Sigmoid colon (tissue), 7 donors: ENCODE measurements at places on chromosomes 3 and 15. TPM values are rescaled to one million over a fixed set of nuclear protein-coding genes. Genes with fewer than 3 reads are reported as not detected.
A peak's percentile ranks its signal among the peaks of the same experiment; 100 is the strongest.

FBXO40 gene
- total RNA-seq = not detected

FNDC3B gene
- 73.6 TPM for total RNA-seq

CACNA2D3 gene
- 10.2 TPM for total RNA-seq

RLBP1 gene
- 1.8 TPM for total RNA-seq

GPR15 gene
- 0.66 TPM for total RNA-seq

CHRNB4 gene
- 1.4 TPM for total RNA-seq

SLC9C1 gene
- total RNA-seq = 0.41 TPM

CFAP91 gene
- total RNA-seq = 1.4 TPM

FRG2C gene
- not detected for total RNA-seq

ABHD5 gene
- total RNA-seq = 11.1 TPM

ZNF35 gene
- total RNA-seq = 14.8 TPM

TM4SF1 gene
- total RNA-seq = 35.6 TPM

ARGFX gene
- total RNA-seq = not detected

DNA sequence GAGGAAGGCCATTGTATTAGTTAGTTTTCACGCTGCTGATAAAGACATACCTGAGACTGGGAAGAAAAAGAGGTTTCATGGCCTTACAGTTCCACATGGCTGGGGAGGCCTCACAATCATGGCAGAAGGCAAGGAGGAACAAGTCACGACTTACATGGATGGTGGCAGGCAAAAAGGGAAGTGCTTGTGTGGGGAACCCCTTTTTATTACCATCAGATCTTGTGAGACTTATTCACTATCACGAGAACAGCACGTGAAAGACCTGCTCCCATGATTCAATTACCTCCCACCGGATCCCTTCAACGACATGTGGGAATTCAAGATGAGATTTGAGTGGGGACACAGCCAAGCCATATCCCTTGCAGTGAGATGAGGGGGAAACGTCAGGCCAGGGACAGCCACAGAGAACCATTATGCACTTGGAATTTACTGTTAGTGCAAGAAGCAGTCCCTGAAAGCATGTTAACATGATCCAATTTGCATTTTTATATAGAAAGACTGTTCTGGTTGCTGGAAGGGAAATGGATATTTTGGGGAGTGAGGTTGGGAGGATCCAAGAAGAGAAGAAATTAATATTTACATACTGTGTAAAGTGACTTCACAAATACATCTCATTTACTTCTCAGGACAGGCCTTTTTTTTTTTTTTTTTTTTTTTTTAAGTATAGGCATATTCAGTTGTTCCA lies 87.1 kb downstream of the ARNT2 start:
- no peaks in the 10 kb centered on the region for H3K4me1 ChIP-seq
- H3K27me3 ChIP-seq = no peaks in the 10 kb centered on the region
- H3K4me3 ChIP-seq = no peak overlapping the region
- no peak overlapping the region for H3K27ac ChIP-seq

GRCh38 chr3:32109256-32109655 lies 2.8 kb downstream of the GPD1L start:
- DNase-seq = peak; percentile 98
- H3K36me3 ChIP-seq = no peaks in the 10 kb centered on the region
- H3K27me3 ChIP-seq = no peaks in the 10 kb centered on the region
- H3K4me3 ChIP-seq = no peak overlapping the region
- peak overlapping the region; percentile 80 for H3K27ac ChIP-seq

DNA sequence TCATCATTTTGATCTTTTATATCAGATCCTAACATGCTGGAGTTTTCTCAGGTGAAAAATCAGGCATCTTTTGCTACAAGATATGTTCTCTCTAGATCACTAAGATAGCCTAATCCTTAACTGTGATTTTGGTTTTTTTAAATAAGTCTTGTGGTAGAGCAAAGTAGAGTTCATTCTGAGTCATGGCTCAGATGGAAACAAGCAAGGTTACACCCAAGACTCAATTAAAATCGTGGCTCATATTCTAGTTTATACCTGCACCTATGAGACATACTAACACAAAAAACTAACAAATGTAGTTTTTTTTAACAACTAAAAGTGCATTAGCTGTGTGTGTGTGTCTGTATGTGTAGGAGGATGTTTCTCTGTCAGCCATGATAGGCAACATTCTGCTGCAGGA lies 428.2 kb downstream of the NLGN1 start:
- H3K4me1 ChIP-seq = no peaks in the 10 kb centered on the region
- H3K36me3 ChIP-seq = no peaks in the 10 kb centered on the region
- no peaks in the 10 kb centered on the region for H3K27me3 ChIP-seq
- no peak overlapping the region for H3K4me3 ChIP-seq
- no peak overlapping the region for H3K27ac ChIP-seq

DNA sequence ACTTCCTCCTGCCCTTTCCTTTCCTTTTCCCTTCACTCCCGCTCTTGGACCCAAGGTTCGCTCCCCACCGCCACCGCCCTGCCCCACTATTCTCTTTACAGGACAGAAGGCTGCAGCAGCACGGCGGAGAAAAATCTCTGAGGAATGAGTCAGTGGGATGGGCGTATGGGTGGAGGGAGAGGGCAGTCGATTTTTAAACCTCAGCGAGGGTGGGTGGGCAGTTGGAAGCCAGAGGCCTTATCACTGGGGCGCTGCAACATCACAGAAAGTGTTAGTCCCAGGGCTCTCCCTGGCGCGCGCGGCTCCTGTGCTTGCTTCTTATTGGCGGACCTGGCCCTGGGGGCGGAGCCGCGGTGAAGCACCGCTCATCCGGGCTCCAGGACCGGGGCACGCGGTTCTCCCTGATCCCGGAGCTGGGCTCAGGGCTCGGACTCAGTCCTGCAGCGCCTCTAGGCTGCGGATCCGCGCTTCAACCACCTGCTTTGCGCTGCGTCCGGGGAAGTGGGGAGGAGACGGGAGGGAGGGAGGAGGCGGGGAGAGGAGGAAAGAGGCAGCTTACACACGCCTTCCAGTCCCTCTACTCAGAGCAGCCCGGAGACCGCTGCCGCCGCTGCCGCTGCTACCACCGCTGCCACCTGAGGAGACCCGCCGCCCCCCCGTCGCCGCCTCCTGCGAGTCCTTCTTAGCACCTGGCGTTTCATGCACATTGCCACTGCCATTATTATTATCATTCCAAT lies at the start of gene ALCAM:
TSS of gene ALCAM (plus strand) at position 584 of the 737 bp plus-strand sequence.
- H3K4me3 ChIP-seq = peak within 1 kb of the TSS; percentile 48
- H3K36me3 ChIP-seq = no peaks in the 10 kb centered on the region
- H3K27ac ChIP-seq = peak within 1 kb of the TSS; percentile 63
- peak; percentile 95 for DNase-seq
- H3K27me3 ChIP-seq = no peaks in the 10 kb centered on the region
- H3K4me1 ChIP-seq = no peaks in the 10 kb centered on the region

DNA sequence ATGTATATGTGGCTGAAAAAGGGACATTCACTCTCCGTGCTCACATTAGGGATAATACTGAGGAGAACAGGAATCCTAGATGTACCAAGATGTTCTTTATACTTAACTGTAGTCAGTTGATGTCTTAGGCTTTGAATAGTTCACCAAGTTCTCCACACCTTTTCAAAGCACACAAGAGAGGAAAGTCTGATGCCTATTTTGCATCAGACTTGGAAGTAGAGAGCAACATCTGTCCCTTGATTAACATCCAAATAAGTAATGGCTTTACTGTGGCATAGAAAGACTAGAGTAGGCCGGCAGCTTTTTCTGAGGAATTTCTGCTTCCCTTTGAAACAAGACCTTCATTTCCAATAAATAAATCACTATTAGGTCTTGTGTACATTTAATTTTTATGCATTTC lies 34.0 kb downstream of the PIGB start:
- no peak for DNase-seq
- H3K27me3 ChIP-seq = no peaks in the 10 kb centered on the region
- no peak overlapping the region for H3K27ac ChIP-seq

GRCh38 chr3:172675441-172676193 lies 35.2 kb downstream of the NCEH1 start:
- no peak overlapping the region for H3K4me3 ChIP-seq
- H3K27ac ChIP-seq = no peak overlapping the region
- H3K4me1 ChIP-seq = peaks cover 29% of the 10 kb centered on the region
- no peak for DNase-seq
- H3K36me3 ChIP-seq = no peaks in the 10 kb centered on the region
- no peaks in the 10 kb centered on the region for H3K27me3 ChIP-seq

- H3K27ac ChIP-seq = no peak overlapping the region
- H3K4me1 ChIP-seq = no peaks in the 10 kb centered on the region
- H3K4me3 ChIP-seq = no peak overlapping the region
- no peaks in the 10 kb centered on the region for H3K36me3 ChIP-seq
- no peak for DNase-seq
- no peaks in the 10 kb centered on the region for H3K27me3 ChIP-seq
Measured at GRCh38 chr15:30001602-30002001, 81.2 kb upstream of the GOLGA8J start.

- no peak for DNase-seq
- no peak overlapping the region for H3K4me3 ChIP-seq
- no peak overlapping the region for H3K27ac ChIP-seq
Measured at GRCh38 chr3:100424261-100424660, 22.9 kb downstream of the LNP1 start.

- no peak for DNase-seq
- H3K4me1 ChIP-seq = peaks cover 18% of the 10 kb centered on the region
- H3K4me3 ChIP-seq = no peak overlapping the region
- H3K27ac ChIP-seq = no peak overlapping the region
Measured at GRCh38 chr3:152235709-152236298, 32.9 kb upstream of the MBNL1 start.

DNA sequence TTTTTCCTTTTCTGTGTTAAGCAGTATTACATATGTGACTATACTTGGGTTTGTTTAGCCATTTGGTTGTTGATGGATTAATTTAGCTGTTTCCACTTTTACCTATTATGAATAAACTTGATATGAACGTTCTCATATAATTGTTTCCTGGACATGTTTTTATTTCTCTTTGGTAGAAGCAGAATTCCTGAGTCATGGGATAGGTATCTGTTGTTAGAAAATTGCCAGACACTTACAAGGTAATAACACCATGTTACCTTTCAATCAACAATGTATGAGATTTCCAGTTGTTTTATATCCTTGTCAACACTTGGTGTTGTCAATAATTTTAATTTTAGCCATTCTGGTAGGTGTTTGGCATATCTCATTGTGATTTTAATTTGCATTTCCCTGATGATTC lies 475.4 kb downstream of the IGSF11 start:
- no peaks in the 10 kb centered on the region for H3K27me3 ChIP-seq
- H3K27ac ChIP-seq = no peak overlapping the region
- no peaks in the 10 kb centered on the region for H3K4me1 ChIP-seq
- no peak for DNase-seq
- no peaks in the 10 kb centered on the region for H3K36me3 ChIP-seq

DNA sequence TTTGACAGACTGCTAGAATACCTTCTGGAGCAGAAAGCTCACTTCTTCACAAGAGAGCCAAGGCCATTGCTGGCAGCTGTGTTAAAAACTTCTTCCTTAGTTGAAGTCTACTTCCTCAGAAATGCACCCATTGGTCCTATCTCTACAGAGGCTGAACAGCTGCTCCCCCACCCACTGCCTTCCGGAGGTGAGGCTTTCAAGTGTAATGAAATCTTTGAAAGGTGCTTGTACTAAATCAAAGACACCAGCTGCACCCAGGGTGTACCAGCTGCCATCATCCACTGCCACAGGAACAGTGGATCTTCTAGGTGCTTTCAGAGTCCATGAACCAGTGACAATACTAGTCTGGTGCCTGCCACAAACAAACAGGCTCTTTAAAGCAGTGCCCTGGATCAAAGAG lies 26.4 kb upstream of the HERC1 start:
- H3K27me3 ChIP-seq = no peaks in the 10 kb centered on the region
- H3K4me1 ChIP-seq = no peaks in the 10 kb centered on the region
- H3K36me3 ChIP-seq = no peaks in the 10 kb centered on the region
- no peak for DNase-seq

- H3K4me1 ChIP-seq = peaks cover 4% of the 10 kb centered on the region
- no peaks in the 10 kb centered on the region for H3K27me3 ChIP-seq
- DNase-seq = no peak
- H3K27ac ChIP-seq = no peak overlapping the region
- H3K4me3 ChIP-seq = no peak overlapping the region
- no peaks in the 10 kb centered on the region for H3K36me3 ChIP-seq
Measured at GRCh38 chr15:73741321-73741836, 11.8 kb downstream of the INSYN1 start.

- no peak overlapping the region for H3K27ac ChIP-seq
- no peaks in the 10 kb centered on the region for H3K27me3 ChIP-seq
- DNase-seq = no peak
- peaks cover 82% of the 10 kb centered on the region for H3K36me3 ChIP-seq
- no peak overlapping the region for H3K4me3 ChIP-seq
Measured at GRCh38 chr3:12495749-12496452, 11.6 kb downstream of the TSEN2 start.

- no peaks in the 10 kb centered on the region for H3K4me1 ChIP-seq
- H3K36me3 ChIP-seq = no peaks in the 10 kb centered on the region
- no peak overlapping the region for H3K4me3 ChIP-seq
- DNase-seq = no peak
- H3K27me3 ChIP-seq = no peaks in the 10 kb centered on the region
- no peak overlapping the region for H3K27ac ChIP-seq
Measured at GRCh38 chr3:160622263-160623045, 54.5 kb upstream of the ARL14 start.

DNA sequence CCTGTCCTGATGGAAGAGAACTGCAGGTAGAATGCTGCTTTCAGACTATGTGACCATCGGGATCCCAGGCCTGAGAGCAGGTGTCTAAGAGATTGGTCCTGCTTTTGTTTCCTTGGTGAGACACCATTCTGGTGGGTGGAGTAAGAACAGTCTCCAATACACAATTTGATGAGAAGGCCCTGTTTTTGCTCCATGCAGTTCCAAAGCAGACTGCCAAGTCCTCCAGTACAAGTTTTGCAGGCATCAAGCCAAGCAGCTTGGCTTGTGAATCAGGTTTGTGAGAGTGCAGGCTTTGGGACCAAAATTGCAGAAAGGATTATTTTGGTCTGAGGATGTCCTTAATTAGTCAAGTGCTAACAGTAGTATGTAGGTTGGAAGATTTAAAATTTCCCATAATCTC lies 381.6 kb downstream of the FOXP1 start:
- peak; percentile 89 for DNase-seq
- H3K4me1 ChIP-seq = peaks cover 65% of the 10 kb centered on the region
- H3K27ac ChIP-seq = peak overlapping the region; percentile 59
- no peaks in the 10 kb centered on the region for H3K27me3 ChIP-seq

DNA sequence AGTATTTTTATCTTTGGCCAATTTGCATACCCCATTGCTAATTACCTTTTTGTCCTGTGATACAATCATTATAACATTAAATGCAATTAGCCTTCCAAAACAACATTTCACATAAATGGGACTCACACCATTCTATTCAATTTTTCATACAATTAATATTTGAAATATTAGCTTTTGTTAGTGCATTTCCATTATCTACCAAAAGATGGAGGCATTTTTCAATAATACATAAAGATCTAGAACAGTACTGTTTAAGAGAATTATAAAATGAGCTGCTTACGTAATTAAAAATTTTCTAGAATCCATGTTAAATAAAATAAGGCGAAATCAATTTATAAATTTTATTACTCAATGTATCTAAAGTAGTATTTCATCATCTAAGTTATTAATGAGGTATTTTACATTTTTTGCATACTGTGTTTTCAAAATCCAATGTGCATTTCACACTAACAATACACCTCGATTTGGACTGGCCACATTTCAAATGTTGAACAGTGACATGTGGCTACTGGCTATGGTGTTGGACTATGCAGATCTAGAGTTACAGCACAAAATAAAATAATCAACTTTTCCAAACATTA lies 74.3 kb downstream of the TJP1 start:
- DNase-seq = no peak
- H3K36me3 ChIP-seq = no peaks in the 10 kb centered on the region
- no peak overlapping the region for H3K27ac ChIP-seq
- H3K27me3 ChIP-seq = no peaks in the 10 kb centered on the region
- H3K4me3 ChIP-seq = no peak overlapping the region

- peaks cover 5% of the 10 kb centered on the region for H3K36me3 ChIP-seq
- no peaks in the 10 kb centered on the region for H3K4me1 ChIP-seq
Measured at GRCh38 chr3:160437083-160437455, 12.5 kb downstream of the TRIM59 start.

GRCh38 chr15:31497838-31498237 lies 171.2 kb downstream of the KLF13 start:
- no peaks in the 10 kb centered on the region for H3K36me3 ChIP-seq
- DNase-seq = no peak
- no peak overlapping the region for H3K27ac ChIP-seq
- no peaks in the 10 kb centered on the region for H3K4me1 ChIP-seq
